Activated naive CD4-positive, alpha-beta T cell treated with anti-CD3 and anti-CD28 coated beads, Interleukin-2, amount 10 ng/mL, durations not matched to agents 5 hours and 36 hours (primary cell): ENCODE measurements at places on chromosomes 1 and 21. TPM values are rescaled to one million over a fixed set of nuclear protein-coding genes. Genes with fewer than 3 reads are reported as not detected.

KCNK2 gene
- total RNA-seq, result not detected

ADORA3 gene
- 0.10 TPM for total RNA-seq

NLRP3 gene
- 4.1 TPM for total RNA-seq

NHLH2 gene
- not detected for total RNA-seq

OR6N1 gene
- total RNA-seq, result not detected

CD101 gene
- 7.1 TPM for total RNA-seq

TRABD2B gene
- total RNA-seq, result not detected

PSMG1 gene
- 44.8 TPM for total RNA-seq

ICOSLG gene
- 5.0 TPM for total RNA-seq

TMPRSS2 gene
- total RNA-seq, result not detected

PGLYRP3 gene
- total RNA-seq, result not detected

KLF17 gene
- not detected for total RNA-seq

STIL gene
- total RNA-seq, result 31.1 TPM

RNF186 gene
- not detected for total RNA-seq

RORC gene
- 0.70 TPM for total RNA-seq

TNNI3K gene
- not detected for total RNA-seq

COG2 gene
- total RNA-seq, result 29.4 TPM

HES4 gene
- not detected for total RNA-seq

CAMSAP2 gene
- 0.94 TPM for total RNA-seq

BRINP3 gene
- total RNA-seq, result not detected

PPM1J gene
- not detected for total RNA-seq

ALX3 gene
- total RNA-seq, result not detected

FUBP1 gene
- total RNA-seq, result 174 TPM

PLA2G2D gene
- not detected for total RNA-seq

TAS1R3 gene
- total RNA-seq, result 0.73 TPM

ECM1 gene
- total RNA-seq, result 1.1 TPM

SH2D5 gene
- total RNA-seq, result not detected

AHDC1 gene
- 28.9 TPM for total RNA-seq

TLCD4 gene
- 0.23 TPM for total RNA-seq

TSPAN1 gene
- not detected for total RNA-seq

RIT1 gene
- total RNA-seq, result 33.1 TPM

LMOD1 gene
- total RNA-seq, result not detected

PDC gene
- total RNA-seq, result not detected

IFI44L gene
- total RNA-seq, result 29.2 TPM

TEDDM1 gene
- not detected for total RNA-seq

TMEM54 gene
- total RNA-seq, result not detected

HES5 gene
- total RNA-seq, result 0.25 TPM

C1orf226 gene
- total RNA-seq, result not detected

INTS7 gene
- total RNA-seq, result 26.1 TPM

TNFRSF25 gene
- total RNA-seq, result 121 TPM

SMPDL3B gene
- total RNA-seq, result 1.0 TPM

HUNK gene
- total RNA-seq, result 0.23 TPM

VHLL gene
- total RNA-seq, result not detected

TTC39A gene
- not detected for total RNA-seq

AGO1 gene
- total RNA-seq, result 17.9 TPM

CR2 gene
- 0.05 TPM for total RNA-seq

ANKRD45 gene
- total RNA-seq, result not detected

CRNN gene
- not detected for total RNA-seq

RGS7 gene
- total RNA-seq, result not detected

RAVER2 gene
- 0.88 TPM for total RNA-seq

RCSD1 gene
- 169 TPM for total RNA-seq

TAS1R1 gene
- not detected for total RNA-seq

CACNA1S gene
- not detected for total RNA-seq

TOR1AIP2 gene
- 43.7 TPM for total RNA-seq

ANKRD34A gene
- 3.8 TPM for total RNA-seq

C1orf116 gene
- total RNA-seq, result not detected

LCE3C gene
- total RNA-seq, result not detected
